AML-193 (cell line): ENCODE measurements at places on chromosomes 16 and 17.

- DNase-seq: no peak
These were observed 16.6 kb downstream of the SMYD4 start for GRCh38 chr17:1813088-1813487.

- no peak for DNase-seq
These were observed 1.2 kb downstream of the MAF start for GRCh38 chr16:79599256-79599836.

DNA sequence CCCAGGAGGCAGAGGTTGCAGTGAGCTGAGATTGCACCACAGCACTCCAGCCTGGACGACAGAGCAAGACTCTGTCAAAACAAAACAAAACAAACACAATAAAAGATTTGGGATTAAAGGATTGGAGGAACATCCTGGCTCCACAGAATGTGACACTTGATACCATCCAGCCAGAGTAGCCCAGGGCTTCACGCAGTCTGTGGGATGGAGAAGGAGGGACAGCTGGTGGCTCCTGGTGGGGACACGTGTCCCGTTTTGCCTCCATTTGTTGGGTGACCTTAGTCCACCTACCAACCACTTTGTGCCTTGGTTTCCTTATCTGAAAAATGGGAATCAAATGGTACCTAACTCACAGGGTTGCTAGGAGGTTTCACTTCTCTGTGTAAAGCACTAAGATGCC is 12.4 kb upstream of the CYB561 start:
- DNase-seq: no peak

- no peak for DNase-seq
These were observed 36.9 kb upstream of the WSB1 start for GRCh38 chr17:27257031-27257357.

- no peak for DNase-seq
These were observed 107.8 kb downstream of the GNAO1 start for GRCh38 chr16:56298948-56299596.

GRCh38 chr17:75824666-75825065 is 19.5 kb downstream of the UNC13D start:
- no peak for DNase-seq

- DNase-seq: no peak
These were observed 74.8 kb upstream of the RPL38 start for GRCh38 chr17:74128456-74129211.

- DNase-seq: no peak
These were observed 20.1 kb downstream of the MINK1 start for GRCh38 chr17:4853208-4853671.

GRCh38 chr17:58267347-58268324 is 13.1 kb downstream of the MPO start:
- no peak for DNase-seq

GRCh38 chr16:13944816-13945215 is 24.9 kb downstream of the ERCC4 start:
- no peak for DNase-seq

DNA sequence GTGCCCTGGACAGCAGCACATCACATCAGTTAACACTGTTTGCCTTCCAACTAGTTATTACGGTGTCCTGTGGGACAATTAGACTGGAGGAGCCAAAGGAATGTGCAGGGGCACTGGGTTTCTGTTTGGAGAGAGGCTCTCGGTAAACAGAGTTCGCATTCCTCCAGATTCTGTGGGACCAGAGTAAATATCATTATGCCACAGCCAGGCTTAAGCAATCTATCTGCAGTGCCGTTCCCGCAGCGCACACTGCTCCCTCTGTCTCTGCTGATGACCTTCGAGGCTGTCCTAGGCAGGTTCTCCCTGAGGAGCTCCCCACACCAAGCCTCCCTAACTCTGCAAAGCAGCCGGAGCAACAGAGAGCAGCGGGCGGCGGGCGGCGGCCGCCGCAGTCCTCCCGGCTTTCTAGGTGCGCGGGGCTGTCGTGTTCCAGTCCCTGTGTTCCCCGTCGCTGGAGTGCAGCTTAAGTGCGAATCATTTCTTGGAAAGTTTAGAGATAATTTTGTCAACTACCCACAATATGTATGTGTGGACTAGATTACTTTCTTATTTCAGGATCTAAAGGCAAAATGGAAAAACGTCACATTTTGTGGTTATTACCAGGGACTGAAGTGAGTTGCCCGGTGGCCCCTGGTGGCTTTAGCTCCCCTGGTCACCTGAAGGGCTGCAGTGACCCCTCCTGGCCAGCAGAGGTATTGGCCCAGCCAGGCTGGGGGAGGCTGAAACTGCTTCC is 43.3 kb downstream of the PGS1 start:
- DNase-seq: peak; percentile 66

- DNase-seq: no peak
These were observed 193.3 kb downstream of the ZNF423 start for GRCh38 chr16:49662569-49662968.

- DNase-seq: no peak
These were observed 792 bp downstream of the SECTM1 start for GRCh38 chr17:82332669-82333278.

GRCh38 chr17:77829843-77830799 is 128.4 kb upstream of the TNRC6C start:
- no peak for DNase-seq

DNA sequence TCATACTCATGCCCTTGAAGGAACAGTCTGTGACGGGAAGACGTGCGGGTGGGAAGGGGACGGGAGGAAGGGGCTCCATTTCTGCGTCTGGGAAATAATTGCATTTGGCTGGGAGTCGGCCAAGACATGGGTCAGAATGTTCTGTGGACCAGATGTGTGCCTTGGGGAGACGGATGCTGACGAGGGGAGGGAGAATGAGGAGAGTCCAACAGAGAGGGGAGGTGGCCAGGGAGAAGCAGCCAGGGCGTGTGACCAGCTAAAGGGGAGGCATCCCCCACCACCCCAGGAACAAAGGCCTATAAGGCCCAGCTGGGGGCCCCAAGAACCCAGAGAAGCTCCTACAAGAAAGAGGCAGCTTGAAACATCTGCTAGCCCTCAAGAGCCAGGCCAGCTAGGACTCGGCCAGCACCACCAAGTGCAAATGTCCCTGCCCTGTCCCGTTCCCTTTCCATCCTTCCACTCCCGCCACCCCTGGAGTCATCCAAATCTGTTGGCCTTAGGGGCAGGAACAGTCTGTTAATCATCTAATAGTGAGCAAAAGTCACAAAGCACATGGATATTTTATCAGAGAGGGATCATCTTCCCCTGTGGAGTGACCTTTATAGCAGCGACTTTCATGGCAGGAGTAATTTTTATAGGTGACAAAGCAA is 42.5 kb upstream of the BCO1 start:
- DNase-seq: no peak

DNA sequence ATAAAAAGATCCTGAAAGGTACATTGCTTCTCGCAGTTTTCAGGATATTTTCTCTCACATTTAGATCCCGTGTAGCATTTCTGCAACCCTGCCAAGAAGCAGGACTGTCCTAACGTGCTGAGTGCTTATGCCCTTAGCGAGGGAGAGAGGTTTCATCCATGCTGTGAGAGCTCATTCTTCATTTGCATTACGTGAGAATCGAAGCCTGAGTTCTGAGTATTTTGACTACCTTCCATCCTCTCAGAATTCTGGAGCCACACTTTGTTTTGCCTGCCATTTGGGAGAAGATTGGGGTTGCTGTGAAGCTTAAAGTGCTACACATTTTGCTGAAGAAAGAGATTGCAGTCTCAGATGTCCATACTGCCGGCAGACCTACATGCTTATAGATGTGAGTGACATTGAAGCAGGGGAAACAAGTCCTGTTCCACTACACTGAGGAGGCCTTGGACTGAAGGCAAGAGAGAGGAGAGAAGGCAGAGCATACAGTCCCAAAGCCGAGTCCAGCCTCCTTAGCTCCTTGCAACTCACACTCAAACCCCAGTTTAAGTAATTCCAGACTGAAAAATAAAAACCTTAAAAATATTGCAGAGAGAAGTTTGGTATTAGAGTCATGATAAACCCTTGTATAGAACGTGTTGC is 183.0 kb downstream of the PRKCA start:
- no peak for DNase-seq

- DNase-seq: no peak
These were observed 87.8 kb upstream of the CDH5 start for GRCh38 chr16:66278604-66279262.

DNA sequence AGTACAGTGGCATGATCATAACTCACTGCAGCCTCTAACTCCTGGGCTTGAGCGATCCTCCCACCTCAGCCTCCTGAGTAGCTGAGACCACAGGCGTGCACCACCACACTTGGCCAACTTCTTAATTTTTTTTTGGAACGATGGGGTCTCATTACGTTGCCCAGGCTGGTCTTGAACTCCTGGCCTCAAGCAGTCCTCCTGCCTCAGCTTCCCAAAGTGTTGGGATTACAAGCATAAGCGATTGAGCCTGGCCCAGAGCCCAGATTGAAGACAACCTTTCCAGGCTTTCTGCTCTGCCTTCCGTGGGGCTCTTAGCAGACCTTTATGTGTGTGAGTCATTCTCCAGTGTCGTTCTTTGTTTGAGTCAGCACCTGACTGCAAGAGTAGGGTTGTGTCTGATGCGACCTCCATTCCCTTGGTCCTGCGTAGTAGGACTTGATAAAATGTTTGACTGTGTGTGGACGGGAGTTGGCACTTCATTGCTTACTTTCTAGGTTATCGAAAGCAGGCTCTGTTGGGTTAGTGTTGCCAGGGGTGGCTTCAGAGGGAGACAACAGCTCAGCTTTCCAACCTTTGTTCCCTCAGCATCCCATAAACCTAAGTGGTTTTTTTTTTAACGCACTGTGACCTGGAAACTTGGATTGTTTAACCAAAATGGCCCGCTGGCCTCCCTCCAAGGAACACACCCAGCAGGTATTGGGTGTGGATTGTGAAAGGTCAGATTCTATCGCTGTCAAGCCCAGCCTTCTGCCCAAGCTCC is 26.4 kb downstream of the EEF2K start:
- no peak for DNase-seq

GRCh38 chr17:37358098-37358829 is 17.5 kb upstream of the C17orf78 start:
- peak; percentile 26 for DNase-seq

GRCh38 chr17:47882247-47882646 is 13.8 kb upstream of the SP2 start:
- DNase-seq: no peak

GRCh38 chr17:67514998-67515397 is 137.9 kb downstream of the PITPNC1 start:
- DNase-seq: no peak

- DNase-seq: peak; percentile 59
These were observed 2.0 kb downstream of the TBC1D10B start for GRCh38 chr16:30368122-30368791.

- no peak for DNase-seq
These were observed 49.7 kb downstream of the SMG6 start for GRCh38 chr17:2253768-2254406.

DNA sequence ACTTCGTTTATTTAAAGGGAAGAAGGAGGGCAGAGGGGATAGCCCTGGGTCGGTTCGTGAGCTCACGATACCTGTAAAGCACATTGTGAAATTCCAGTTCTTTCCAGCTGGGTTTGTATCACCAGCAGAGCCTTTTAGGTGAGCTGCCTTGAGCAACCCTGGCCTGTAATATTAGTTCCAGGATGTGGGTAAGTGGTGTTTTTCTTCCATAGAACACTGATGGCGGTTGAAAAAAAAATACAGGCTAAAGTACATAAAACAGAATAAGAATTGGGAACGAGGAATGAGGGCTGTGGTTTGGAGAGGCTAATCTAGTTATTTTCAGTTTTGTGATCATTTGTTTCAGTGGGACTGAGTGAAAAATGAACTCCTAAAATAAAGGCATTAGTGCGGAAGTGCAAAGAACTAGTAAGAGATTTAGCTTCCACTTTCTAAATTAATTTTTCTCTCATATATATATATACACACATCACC is 20.6 kb downstream of the HS3ST3B1 start:
- no peak for DNase-seq

- DNase-seq: no peak
These were observed 82.1 kb downstream of the KSR1 start for GRCh38 chr17:27538156-27538955.

- DNase-seq: no peak
These were observed 162.7 kb upstream of the CDC42EP4 start for GRCh38 chr17:73474370-73474988.

- peak; percentile 86 for DNase-seq
These were observed at the start of gene SYNGR2 for GRCh38 chr17:78168242-78168902. Gene SYNGR2 (plus strand): TSS chr17:78168581. CDS start chr17:78168617, 36 bp downstream.

DNA sequence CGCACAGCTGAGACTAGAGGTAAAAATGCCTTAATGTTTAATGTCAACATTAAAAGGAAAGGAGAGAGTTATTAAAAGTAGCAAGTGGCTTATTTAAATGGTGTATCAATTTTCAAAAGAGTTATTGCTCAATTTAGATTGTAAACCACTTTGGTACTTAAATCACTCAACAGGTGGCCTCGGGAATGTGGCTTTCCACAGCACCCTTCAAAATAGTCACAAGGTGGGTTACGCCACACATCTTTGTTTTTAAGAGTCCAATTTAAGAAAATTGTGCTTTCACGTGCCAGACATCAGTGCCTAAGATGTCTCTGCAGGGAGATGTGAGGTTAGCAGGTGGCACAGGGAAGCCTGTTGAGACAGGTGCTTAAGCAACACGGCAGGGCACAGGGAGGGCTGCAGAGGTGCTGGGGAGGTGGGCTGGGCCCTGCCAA is 27.5 kb upstream of the ADCY7 start:
- no peak for DNase-seq

GRCh38 chr16:13988038-13988437 is 68.1 kb downstream of the ERCC4 start:
- no peak for DNase-seq

DNA sequence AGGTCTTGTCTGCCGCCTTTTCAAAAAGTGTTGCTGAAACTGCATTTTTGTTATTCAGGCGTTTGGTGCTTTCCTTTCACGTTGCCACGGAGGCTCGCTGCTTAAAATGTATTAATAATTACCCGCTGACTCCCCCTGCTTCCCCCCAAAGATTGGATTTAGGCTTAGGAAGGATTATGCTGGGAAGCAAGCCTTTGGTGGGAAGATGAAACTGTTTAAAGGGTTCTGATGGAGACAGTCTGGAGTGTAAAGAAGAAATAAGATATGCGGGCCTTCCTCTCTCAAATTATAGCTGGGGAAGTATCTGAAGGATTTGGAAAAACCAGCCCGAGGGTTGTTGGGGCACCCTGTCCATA is 1.1 kb downstream of the KSR1 start:
- no peak for DNase-seq

DNA sequence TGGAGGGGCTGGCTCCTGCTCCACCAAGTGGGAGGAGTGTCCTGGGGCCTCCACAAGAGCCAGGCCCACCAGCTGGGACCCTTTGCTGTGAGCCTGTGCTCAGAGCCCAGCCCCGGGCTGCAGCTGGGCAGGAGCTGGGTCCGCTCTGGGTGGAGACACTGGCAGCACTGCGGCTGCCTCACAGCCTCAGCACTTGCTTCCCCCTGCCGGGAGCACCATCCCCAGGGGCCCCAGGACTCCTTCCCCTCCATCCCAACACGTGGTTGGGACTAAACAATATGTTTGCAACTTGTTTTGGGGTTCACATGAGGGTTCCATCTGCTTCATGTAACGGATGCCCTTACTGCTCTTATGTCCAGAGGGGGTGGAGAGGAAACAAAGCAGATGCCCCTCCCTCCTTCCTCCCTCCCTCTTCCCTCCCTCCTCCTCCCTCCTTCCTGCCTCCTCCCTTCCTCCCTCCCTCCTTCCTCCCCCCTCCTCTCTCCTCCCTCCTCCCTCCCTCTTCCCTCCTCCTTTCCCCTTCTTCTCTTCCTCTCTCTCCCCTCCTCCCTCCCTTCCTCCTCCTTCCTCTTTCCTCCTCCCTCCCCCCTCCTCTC is 16.3 kb upstream of the CBFA2T3 start:
- peak; percentile 52 for DNase-seq

- no peak for DNase-seq
These were observed 4.0 kb downstream of the NATD1 start for GRCh38 chr17:21249086-21249795.

- no peak for DNase-seq
These were observed 50.9 kb downstream of the SIAH1 start for GRCh38 chr16:48334325-48334724.

- DNase-seq: no peak
These were observed 167.0 kb downstream of the MRM1 start for GRCh38 chr17:36768394-36768793.
